ENCODE measurements at places on chromosomes 5 and 9. TPM values are rescaled to one million over a fixed set of nuclear protein-coding genes. Genes with fewer than 3 reads are reported as not detected.

DNA sequence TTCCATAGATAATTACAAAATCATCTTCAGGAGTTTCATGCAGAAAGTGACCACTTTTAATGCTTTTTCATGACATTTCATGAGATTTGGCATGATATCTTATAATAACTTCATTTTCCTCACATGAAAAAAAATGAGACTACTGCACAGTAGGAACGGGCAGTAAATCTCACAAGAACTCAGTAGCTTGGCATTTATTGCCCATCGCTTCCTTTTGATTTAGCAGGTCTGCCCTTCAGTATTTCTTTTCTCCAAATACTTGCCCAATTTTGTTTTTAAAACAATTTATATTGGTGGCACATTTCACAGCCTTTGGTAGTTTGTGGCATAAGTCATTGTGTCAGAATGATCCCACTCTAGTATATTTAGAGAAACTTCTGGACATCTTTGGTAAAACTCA lies 711.8 kb upstream of the CHD1 start:
- no peaks in the 10 kb centered on the region for H3K36me3 ChIP-seq
- no peaks in the 10 kb centered on the region for H3K27me3 ChIP-seq
- no peak overlapping the region for H3K27ac ChIP-seq
- no peak for DNase-seq
- no peaks in the 10 kb centered on the region for H3K4me1 ChIP-seq
- H3K4me3 ChIP-seq: no peak overlapping the region

GRCh38 chr5:170846416-170846815 lies 15.4 kb upstream of the RANBP17 start:
- no peaks in the 10 kb centered on the region for H3K36me3 ChIP-seq
- DNase-seq: no peak
- H3K27me3 ChIP-seq: no peaks in the 10 kb centered on the region
- H3K27ac ChIP-seq: no peak overlapping the region

DNA sequence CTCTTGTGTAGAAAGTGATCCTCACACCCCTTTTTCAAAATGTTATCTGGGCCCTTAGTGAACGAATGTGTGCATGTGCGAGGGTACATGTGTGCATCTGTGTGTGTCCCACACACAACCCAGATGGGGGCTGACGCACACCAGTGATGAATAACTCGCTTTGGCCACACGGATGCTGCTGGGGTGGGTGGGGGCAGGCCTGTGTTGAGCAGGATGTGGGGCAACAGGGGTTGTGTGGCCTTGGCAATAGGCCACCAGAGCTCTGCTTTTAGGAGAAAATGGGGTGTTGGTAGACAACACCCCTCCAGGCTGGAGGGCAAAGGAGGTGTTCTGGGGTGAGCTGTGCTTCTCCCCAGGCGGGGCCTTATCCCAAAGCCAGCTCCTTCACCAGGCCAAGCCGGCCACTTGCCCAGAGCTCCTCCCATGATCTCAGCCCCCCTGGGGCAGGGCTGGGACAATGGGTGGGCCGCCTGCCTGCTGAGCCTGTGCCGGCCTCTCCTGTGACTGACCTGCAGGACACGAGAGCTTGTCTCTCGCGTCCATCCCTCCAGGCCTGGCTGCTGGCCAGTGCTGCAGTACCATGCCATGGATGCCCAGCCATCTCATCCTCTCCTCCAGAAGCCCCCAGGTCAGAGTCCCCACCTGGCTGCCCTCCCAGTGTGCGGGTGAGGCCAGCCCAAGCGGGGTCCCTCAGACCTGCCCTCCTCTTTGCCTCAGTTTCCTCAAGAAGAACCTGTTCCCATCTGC lies 1.7 kb downstream of the DBN1 start:
- peak overlapping the region; percentile 92 for H3K4me3 ChIP-seq
- peaks cover 51% of the 10 kb centered on the region for H3K36me3 ChIP-seq
- peak overlapping the region; percentile 88 for H3K27ac ChIP-seq
- H3K27me3 ChIP-seq: no peaks in the 10 kb centered on the region

The C6 gene
- polyA plus RNA-seq: 0.36 TPM

The GNA14 gene
- polyA plus RNA-seq: 3.4 TPM

The PCDHA9 gene
- not detected for polyA plus RNA-seq

DNA sequence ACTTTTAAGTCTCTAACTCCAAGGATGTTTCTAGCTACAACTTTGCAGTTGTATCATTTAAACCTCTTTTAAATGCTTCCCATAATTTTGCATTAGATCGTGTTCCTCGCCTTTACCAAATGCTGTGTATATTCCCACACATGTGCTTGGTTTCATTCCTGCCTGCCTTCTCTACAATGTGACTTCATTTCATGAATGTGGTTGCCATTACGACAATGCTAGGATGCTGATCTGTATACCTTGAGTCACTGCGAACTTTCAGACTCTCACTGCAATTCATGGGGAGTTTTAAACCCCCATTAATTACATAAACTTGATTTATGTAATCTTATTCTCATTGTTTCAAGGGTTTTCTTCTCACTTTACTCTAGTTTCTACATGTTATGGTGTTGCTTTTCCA lies 50.3 kb downstream of the UBE2QL1 start:
- no peaks in the 10 kb centered on the region for H3K4me1 ChIP-seq
- H3K36me3 ChIP-seq: no peaks in the 10 kb centered on the region
- H3K27ac ChIP-seq: no peak overlapping the region
- DNase-seq: no peak
- no peaks in the 10 kb centered on the region for H3K27me3 ChIP-seq

DNA sequence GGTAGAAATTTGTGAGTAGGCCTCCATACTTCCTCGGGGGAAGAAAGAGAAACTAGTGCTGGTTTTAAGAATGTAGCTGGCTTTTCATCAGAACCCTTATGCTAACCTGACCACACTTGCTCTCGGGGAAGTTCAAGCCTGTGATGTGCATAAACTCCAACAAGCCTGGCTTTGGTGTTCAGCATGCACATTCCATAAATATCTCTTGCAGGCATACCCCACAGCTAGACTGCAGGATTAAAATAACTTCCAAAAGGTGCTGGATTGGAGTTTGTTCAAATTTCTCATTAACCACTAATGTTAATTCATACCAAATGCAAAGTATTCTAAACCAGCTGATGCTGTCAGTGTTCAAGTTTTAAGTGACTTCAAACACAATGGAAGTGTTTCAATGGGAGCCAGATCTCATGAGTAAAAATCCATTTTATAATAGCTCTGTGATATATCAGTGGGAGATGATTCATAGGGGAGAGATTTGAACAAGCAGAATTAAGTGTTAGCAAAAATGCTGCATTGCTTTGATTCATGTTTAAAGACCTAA lies 79.4 kb downstream of the NPR3 start:
- DNase-seq: no peak
- H3K4me1 ChIP-seq: no peaks in the 10 kb centered on the region
- no peaks in the 10 kb centered on the region for H3K27me3 ChIP-seq
- no peak overlapping the region for H3K4me3 ChIP-seq
